ENCODE measurements at places on chromosomes 6 and 20. TPM values are rescaled to one million over a fixed set of nuclear protein-coding genes. Genes with fewer than 3 reads are reported as not detected.
A peak's percentile ranks its signal among the peaks of the same experiment; 100 is the strongest.

CCDC170 gene
- 0.11 TPM for total RNA-seq

CLPSL2 gene
- total RNA-seq: not detected

DNA sequence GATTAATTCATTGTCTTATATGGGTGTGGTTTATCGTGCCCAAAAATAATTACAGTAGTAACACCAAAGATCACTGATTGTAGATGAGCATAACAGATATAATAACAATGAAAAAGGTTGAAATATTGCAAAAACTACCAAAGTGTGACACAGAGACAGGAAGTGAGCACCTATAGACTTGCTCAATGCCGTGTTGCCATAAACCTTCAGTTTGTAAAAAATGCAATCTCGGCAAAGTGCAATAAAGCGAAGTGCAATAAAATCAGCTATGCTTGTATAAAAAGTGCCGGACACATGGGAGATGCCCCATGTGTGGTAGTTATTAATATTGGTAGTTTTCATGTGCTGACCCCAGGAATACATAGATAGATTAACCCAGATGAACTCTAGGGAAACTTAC is 192.6 kb downstream of the NRN1 start:
- no peaks in the 10 kb centered on the region for H3K27me3 ChIP-seq
- no peaks in the 10 kb centered on the region for H3K36me3 ChIP-seq
- no peaks in the 10 kb centered on the region for H3K4me1 ChIP-seq
- no peak for DNase-seq

DNA sequence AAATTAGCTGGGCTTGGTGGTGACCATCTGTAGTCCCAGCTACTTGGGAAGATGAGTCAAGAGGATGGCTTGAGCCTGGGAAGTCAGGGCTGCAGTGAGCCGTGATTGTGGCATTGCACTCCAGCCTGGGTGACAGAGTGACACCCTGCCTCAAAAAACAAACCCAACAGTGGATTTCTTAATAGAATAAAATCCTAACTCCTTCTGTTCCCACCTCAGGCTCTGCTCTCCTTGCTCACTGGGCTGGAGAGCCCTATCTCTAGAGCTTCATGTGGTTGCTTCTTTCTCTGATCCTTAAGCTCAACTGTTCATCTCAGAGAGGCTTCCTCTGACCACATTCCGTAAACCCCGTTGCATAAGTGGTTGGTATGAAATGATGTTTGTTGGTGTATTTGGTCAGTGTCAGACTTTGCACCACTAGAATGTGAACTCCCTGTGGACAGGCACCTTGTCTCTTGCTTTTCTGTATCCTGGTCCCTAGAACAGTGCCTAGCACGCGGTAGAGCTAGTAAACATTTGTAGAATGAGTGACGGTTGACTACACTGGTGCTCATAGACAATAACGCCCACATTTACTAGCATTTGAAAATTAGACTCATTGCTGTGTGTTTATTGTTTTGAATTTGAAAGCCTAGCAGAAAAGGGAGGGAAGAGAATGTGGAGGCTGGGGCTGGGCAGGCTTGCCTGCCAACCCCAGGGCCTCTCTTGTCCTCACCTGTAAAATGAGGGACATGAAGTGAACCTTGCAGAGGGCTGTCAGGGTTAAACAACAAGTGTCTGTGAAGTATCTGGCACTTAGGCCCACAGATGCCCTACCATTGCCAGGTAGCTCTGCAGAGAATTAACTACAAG is 4.2 kb downstream of the MAPRE1 start:
- no peaks in the 10 kb centered on the region for H3K27me3 ChIP-seq
- peaks cover 54% of the 10 kb centered on the region for H3K4me1 ChIP-seq
- DNase-seq: peak; percentile 47
- H3K27ac ChIP-seq: peak overlapping the region; percentile 93
- peak overlapping the region; percentile 92 for H3K4me3 ChIP-seq

HMGCLL1 gene
- total RNA-seq: not detected

GRCh38 chr6:91659891-91660290 is 1073.0 kb upstream of the MAP3K7 start:
- no peaks in the 10 kb centered on the region for H3K36me3 ChIP-seq
- no peaks in the 10 kb centered on the region for H3K27me3 ChIP-seq
- no peak overlapping the region for H3K27ac ChIP-seq
- no peaks in the 10 kb centered on the region for H3K4me1 ChIP-seq

DNA sequence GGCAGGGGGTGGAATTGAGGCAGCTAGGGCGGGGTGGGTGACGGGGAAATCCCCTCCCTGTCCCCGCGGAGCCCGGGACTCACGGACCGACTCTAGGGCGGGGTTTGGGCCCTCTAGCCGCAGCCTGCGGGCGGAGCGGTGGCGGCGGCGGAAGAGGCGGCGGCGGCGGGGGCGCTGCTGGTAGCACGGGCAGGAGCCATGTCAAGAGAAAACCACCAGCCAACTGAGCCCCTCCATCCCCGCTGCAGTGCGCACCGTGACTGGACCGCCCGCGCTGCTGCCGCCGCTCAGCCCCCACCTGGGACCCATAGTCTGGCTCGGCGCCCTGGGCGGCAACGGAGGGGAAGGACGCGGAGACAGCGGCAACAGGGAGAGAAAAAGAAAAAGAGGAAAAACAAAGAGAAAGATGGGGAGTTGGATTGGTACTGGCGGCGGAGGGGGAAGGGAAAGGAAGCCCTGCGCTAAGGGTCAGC is 1.2 kb upstream of the C6orf62 start:
- DNase-seq: peak; percentile 81
- H3K4me3 ChIP-seq: peak overlapping the region; percentile 97
- H3K36me3 ChIP-seq: peaks cover 23% of the 10 kb centered on the region
- peak overlapping the region; percentile 98 for H3K27ac ChIP-seq

- no peak for DNase-seq
- H3K27me3 ChIP-seq: peaks cover 21% of the 10 kb centered on the region
- H3K4me3 ChIP-seq: no peak overlapping the region
- no peak overlapping the region for H3K27ac ChIP-seq
- no peaks in the 10 kb centered on the region for H3K36me3 ChIP-seq
Observed at GRCh38 chr20:63092660-63093215, 86.0 kb upstream of the BHLHE23 start.

DNA sequence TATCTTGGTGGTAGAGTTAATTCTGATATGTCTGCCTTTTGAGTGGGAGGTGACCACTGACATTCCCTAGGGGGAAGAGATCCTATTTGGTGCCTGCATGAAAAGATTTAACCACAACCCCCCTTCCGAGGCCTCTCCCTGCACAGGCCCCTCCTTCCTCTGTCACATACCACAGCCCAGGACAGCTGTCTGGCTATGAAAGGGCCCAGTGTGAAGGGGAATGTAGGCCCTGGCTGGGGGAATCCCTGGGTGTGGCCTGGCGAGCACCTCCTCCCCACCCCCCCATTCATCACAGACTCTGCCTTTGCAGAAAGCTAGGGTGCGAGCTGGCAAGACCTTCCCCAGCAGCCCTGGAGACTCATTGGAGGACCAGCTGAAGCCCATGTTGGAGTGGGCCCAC is 27.4 kb upstream of the MAPRE1 start:
- H3K27me3 ChIP-seq: no peaks in the 10 kb centered on the region
- H3K4me1 ChIP-seq: no peaks in the 10 kb centered on the region
- no peaks in the 10 kb centered on the region for H3K36me3 ChIP-seq

DNA sequence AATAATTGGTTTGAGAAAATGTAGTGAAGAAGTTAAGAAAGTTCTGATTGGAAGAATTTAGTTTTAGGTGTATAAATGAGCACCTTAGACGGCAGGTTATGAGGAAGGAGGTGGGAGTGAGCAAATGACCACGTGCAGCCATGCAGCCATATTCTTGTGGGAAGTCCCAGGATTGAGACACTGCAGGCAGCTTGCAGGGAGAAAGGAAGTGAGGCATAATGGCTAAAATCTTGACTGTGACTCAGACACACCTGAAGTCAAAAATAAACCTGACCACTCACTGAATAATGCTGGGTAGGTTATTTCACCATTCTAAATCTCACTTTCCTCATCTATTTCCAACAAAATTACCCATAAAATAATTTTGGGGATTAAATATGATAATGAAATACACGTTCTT is 16.6 kb downstream of the DSE start:
- H3K4me1 ChIP-seq: peaks cover 69% of the 10 kb centered on the region
- peak overlapping the region; percentile 84 for H3K27ac ChIP-seq
- DNase-seq: peak; percentile 80
- H3K36me3 ChIP-seq: no peaks in the 10 kb centered on the region
- H3K4me3 ChIP-seq: peak overlapping the region; percentile 37
- H3K27me3 ChIP-seq: no peaks in the 10 kb centered on the region

- H3K27me3 ChIP-seq: no peaks in the 10 kb centered on the region
- no peak for DNase-seq
- no peak overlapping the region for H3K4me3 ChIP-seq
- H3K36me3 ChIP-seq: no peaks in the 10 kb centered on the region
Observed at GRCh38 chr6:79969784-79970183, 22.4 kb upstream of the ELOVL4 start.

- H3K36me3 ChIP-seq: no peaks in the 10 kb centered on the region
- H3K27ac ChIP-seq: no peak overlapping the region
- no peaks in the 10 kb centered on the region for H3K4me1 ChIP-seq
- H3K4me3 ChIP-seq: no peak overlapping the region
Observed at GRCh38 chr20:62240020-62240685, 1.8 kb downstream of the OSBPL2 start.

GRCh38 chr6:39389484-39389767 is 66.9 kb upstream of the KCNK16 start:
- no peak overlapping the region for H3K4me3 ChIP-seq
- no peaks in the 10 kb centered on the region for H3K36me3 ChIP-seq
- H3K27me3 ChIP-seq: no peaks in the 10 kb centered on the region
- DNase-seq: peak; percentile 61
- H3K4me1 ChIP-seq: no peaks in the 10 kb centered on the region

TUBB1 gene
- total RNA-seq: not detected

TMEM244 gene
- total RNA-seq: not detected

DNA sequence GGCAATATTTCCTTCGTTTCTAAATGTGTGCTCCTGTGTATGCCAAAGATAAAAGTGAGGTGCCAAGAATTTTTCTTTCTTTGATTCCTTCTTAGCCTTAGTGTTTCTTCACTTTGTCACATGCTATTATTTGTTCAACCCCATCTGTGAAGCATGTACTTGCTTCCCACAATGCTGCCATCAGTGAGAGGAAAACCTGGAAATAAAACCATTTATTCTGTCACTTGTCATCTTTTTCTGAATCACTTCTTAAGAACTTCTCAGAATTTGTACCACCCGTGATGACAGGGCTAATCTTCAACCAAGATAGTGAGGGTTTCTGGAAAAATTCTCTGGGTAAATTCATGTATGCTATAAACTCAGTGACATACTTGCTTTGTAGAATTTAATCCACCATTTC is 450.1 kb downstream of the COL12A1 start:
- no peak for DNase-seq
- H3K4me1 ChIP-seq: no peaks in the 10 kb centered on the region
- H3K27ac ChIP-seq: no peak overlapping the region

ZSCAN9 gene
- 7.3 TPM for total RNA-seq

DNA sequence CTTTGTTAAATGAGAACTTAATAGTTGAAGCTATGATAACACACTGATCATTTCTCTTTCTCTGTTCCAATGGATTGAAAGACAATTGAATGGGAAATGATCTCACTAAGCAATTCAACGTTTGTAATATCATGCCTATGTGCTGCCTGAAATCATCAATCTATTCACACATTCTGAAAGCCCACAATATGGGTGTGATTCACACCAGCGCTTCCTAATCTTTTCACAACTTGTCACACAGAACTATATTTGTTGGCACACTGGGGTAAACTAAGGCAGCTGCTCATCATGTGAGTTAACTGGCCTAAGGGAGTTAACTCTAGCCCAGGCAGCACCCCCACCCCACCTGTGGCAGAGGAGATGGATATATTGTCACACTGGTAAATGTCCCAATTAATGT is 37.1 kb upstream of the UTRN start:
- peaks cover 37% of the 10 kb centered on the region for H3K4me1 ChIP-seq
- peak overlapping the region; percentile 44 for H3K4me3 ChIP-seq
- no peaks in the 10 kb centered on the region for H3K27me3 ChIP-seq
- H3K36me3 ChIP-seq: no peaks in the 10 kb centered on the region

- H3K27ac ChIP-seq: no peak overlapping the region
- H3K36me3 ChIP-seq: no peaks in the 10 kb centered on the region
- no peak overlapping the region for H3K4me3 ChIP-seq
- peaks cover 28% of the 10 kb centered on the region for H3K4me1 ChIP-seq
Observed at GRCh38 chr6:35220711-35221110, 7.0 kb downstream of the SCUBE3 start.

DNA sequence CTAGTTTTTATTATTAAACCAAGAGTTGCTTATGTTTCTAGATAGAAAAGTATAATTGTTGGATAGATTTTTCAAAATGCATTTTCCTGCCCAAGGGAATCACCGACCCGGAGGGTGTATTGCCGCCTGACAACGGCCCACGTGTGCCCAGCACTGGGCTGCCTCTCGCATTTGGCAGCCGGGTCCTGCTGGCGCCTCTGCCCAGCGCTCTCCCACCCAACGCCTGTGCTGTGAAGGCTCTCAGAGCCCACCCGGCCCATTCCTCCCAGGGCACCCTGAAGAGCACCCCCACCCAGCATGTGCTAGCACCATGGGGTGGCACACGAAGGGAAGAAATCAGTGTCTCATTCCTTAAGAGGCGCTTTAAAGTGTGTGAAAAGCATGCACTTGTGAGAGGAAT is 88.3 kb upstream of the AFDN start:
- DNase-seq: no peak
- H3K4me3 ChIP-seq: no peak overlapping the region
- H3K4me1 ChIP-seq: no peaks in the 10 kb centered on the region
- H3K27me3 ChIP-seq: no peaks in the 10 kb centered on the region
- H3K27ac ChIP-seq: no peak overlapping the region

ADGRG6 gene
- 1.6 TPM for total RNA-seq

RFX6 gene
- total RNA-seq: not detected
